ENCODE measurements at places on chromosomes 1 and 21.
A peak's percentile ranks its signal among the peaks of the same experiment; 100 is the strongest.

DNA sequence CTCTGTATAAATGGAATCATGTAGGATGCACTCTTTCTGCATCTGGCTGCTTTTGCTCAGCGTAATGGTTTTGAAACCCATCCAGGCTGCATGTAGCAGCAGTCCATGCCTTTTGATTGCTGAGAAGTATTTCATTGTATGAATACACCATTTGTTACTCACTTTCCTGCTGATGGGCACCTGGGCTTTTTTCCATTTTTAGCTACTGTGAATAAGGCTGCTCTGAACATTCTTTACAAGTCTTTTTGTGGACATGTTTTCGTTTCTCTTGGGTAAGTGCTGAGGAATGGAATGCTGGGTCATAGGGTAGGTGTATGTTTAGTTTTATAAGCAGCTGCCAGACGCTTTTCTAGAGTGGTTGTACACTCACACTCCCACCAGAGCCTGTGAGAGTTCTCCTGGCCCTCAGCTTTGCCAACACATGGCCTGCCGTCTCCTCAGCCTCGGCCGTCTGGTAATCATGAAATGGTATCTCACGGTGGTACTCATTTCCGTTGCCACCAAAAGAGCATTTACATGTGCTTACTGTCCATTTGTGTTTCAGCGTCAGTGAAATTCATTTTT, 22.7 kb downstream of the SLX9 start:
- DNase-seq: no peak

DNA sequence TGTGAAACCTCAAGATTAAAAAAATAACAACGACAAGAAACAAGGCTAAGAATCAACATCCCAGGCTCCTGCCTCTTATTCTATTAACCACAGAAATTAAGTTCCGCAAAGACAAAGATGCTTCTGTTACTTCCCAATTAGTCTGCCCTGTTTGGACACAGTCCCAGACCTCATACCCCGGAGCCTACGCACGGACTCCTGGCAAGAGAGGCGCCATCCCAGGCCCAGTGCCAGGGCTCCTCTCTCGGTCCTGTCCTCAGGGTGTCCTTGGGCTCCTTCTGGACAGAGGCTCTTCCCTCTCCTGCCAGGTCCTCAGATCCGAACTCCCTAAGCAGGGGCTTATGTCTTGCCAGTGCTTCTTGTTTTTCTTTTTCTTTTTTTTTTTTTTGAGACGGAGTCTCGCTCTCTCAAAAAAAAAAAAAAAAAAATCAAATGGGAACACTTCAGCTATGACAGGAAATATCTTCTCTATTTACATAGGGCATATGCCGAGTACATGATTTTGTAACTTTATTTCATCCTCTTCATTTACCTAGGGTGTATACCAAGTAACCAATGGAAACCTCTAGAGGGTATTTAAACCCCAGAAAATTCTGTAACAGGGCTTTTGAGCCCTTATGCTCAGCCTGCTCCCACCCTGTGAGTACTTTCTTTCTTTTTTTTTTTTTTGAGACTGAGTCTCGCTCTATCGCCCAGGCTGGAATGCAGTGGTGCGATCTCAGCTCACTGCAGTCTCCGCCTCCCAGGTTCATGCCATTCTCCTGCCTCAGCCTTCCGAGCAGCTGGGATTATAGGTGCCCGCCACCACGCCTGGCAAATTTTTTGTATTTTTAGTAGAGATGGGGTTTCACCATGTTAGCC, 11.7 kb upstream of the ENO1 start:
- DNase-seq: no peak

DNA sequence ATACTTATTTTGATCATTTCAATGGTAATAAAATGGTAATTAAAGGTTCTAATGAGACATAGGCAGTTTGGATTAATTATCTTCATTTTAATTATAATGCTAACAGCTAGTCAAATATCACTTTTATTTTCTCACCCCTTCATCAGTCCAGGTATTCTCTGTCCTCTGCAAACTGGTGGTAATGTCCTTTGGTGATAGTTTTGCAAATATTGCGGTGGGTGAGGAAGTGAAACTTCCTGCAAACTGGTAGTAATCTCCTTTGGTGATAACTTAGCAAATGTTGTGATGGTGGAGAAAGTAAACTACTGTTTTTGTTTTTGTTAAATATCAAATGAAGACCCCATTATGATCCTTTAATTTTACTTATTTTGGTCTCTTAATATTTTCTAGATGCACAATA, 209.0 kb downstream of the AMY1C start:
- no peak for DNase-seq

- no peak for DNase-seq
These were observed 15.8 kb upstream of the CDCA8 start for GRCh38 chr1:37676281-37677142.

DNA sequence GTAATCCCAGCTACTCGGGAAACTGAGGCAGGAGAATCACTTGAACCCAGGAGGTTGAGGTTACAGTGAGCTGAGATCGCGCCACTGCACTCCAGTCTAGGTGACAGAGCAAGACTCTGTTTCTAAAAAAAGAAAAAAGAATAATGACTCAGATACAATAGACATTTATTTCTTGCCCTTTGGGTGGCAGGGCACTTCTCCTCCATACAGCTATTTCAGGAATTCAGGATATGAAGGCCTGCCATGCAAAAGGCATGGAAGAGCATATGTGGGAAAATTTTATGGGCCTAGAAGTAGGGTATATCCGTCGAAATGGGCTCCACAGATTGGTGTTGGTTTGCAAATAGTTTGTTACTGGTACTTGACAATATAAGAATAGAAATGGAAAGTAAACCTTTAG, 20.2 kb upstream of the POGZ start:
- no peak for DNase-seq

- DNase-seq: no peak
These were observed 10.3 kb upstream of the LUZP1 start for GRCh38 chr1:23178950-23179349.

GRCh38 chr1:151964510-151964909, 29.1 kb downstream of the S100A10 start:
- DNase-seq: no peak

DNA sequence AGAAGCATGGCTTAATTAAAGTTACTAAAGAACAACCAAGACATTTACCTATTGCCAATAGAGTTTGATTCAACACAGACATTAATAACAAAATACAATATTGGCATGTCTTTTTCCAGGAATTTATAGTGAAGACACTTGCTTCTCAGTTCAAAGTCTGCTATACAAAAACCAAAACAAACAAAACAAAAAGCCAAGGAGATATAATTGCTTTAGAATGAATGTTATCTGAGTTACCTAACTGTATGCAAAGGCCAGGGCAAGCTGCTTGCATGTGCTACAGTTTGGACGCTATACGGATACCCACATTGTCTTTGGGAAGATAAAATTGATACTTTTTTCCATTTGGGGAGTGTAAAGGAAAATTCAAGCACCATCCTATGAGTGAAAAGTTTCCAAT, 13.6 kb downstream of the FMO5 start:
- DNase-seq: no peak

- peak; percentile 88 for DNase-seq
These were observed at the start of gene MIGA1 for GRCh38 chr1:77779529-77780281. TSS of gene MIGA1 (plus strand) at chr1:77779649. CDS start at chr1:77783253, 3,604 bp downstream.

DNA sequence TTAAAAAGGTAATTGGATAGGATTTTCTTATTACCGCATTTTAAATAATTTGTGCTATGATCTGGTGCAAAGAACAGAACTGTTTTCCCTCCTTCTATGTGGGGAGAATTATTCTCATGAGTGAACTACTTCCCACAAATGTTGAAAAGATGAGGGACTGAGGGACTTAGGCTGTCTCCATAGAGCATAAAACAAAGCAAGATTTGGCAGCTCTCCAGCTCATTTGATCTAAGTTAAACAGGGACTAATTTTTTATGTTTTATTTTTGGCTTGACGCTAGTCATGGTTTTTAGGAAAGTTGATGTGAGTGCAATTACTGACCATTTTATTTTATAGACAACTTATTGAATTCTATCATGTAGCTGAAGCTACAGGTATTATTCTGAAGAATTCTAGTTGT, 362.3 kb downstream of the HLX start:
- no peak for DNase-seq

DNA sequence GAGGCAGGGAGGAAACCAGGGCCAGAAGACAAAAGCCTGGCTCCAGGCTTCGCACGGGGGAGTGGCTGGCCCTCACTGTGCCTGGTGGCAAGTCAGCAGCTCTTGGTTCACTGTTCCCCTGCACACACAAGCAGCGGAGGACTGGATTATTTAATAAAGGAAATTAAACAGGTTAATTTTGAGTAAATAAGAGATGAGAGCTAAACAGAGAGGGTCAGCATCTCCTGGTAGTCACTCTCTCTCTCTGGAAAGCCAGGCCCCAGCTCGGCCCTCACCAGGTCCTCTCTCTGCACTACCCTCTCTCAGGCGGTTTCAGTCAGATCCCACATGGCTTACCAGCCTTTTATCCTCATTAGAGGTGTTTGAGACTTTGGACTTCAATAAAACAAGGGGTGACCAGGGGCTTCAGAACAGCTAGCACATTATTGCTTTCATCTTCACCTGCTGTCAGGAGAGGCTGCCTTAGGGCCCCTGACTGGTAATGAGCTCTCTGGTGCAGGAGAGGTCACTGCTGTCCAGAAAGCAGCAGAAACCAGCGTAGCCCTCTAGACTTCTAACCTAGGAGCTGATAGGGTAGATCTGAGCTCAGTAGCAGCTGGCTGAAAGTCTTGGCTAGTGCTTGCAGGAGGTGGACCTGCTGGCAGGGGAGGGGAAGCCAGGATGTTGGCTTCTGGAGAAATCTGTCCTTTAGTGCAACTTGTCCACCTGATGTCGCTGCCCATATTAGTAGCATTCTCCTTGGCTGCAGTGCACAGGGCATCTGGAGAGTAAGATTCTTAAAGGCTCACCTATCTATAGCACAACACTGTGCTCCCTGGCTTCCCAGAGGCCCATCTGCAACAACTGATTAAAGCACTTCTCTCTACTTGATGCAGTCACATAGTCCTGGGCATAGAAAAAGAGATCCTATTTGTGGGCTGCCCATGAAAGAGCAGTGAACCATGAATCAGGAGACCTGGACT, 45.9 kb downstream of the SYT6 start:
- DNase-seq: no peak

DNA sequence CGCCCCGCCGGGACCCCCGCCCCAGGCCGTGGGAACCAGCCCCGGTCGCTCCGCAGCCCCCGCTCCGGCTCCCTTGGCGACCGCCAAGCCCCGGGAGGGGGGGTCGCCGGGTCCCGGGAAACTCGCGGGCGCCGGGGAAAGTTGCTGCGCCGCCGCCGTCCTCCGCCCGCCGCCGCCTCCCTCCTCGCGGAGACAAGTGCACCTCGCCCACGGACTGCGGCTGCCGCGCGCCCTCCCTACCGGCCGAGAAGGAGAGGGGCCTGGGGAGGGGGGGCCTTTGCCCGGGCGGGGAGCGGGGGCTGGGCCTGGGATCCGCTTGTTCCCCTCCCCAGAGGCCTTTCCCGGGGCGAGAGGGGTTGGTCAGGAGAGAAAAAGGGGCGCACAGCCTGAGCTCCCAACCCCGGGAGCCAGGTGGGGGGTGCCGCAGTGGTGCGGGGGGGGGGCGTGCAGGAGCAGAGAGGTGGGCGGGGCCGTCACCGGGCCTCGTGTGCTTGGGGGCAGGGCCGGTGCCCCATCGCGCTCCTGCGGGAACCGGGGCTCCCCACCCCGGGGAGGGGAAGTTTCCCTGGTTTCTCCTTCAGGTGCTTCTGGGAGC, 592 bp downstream of the AGRN start:
- peak; percentile 35 for DNase-seq

GRCh38 chr1:63780565-63780964, 6.7 kb downstream of the ROR1 start:
- no peak for DNase-seq

DNA sequence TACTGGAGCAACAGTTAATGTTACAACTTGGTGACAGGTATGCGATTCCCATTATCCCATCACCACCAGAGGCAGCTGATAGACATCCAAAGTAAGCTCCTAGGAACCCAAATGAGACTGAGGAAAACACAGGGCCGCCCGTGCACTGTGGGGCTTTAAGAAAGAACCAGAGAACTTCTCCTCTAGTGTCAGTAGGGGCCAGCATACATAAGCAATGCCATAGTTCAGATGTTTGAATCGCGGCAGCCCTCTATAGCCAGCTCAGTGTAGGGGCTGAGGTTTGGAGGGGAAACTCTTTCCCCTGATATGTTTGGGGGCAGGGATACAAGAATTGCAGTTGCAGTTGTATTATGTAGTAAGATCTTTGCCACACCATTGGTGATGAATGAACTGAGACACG, 593.3 kb upstream of the NCAM2 start:
- no peak for DNase-seq

DNA sequence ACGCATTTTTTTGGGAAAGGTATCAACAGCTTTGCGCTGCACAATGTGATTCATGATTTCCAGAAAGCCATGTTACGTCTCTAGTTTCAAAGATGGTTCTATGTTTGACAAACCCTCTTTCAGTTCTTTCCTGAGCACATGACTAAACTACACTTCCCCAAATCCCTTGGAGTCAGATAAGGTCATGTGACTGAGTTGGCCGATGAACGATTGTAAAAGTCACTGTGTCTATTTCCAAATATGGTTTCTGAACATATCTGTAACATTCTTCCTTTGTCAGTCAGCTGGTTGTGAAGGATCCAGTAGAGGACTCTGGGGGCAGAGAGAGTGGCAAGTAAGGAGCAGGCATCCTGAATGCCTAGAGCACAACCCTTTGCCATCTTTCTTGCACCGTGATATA, 35.4 kb downstream of the TMPRSS15 start:
- no peak for DNase-seq

DNA sequence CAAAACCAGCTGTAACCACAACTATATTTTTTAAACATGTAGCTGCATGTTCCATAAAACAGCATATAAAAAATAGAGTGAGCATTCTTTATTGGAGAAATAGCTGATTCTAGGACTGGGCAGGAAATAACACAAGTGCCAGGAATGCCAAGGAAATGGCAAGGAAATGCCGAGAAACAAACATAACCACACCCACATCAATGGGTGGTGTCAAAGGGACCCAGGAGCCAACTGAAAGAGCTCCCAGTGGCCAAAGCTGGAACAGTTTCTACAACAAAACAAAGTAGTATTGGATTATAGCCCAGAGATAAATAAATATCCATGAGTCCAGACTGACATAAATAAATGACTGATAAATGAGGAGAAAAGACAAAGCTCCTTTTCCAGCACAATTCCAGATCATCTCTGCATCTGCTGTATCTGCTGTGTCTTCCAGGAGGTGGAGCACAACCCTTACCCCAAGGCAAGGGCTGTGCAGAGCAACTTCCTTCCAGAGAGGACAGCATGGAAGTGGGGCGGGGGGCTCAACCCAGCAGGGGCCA, 28.1 kb downstream of the ADARB1 start:
- DNase-seq: no peak

GRCh38 chr21:14675774-14676530, 129.8 kb upstream of the SAMSN1 start:
- DNase-seq: no peak

Measured in activated CD4-positive, alpha-beta T cell treated with anti-CD3 and anti-CD28 coated beads, Interleukin-2, amount 50 U/mL, for 48 hours (primary cell).